ENCODE measurements at places on chromosomes 2 and 18. TPM values are rescaled to one million over a fixed set of nuclear protein-coding genes. Genes with fewer than 3 reads are reported as not detected.

EHD3 gene
- total RNA-seq = 5.9 TPM

OXER1 gene
- total RNA-seq = not detected

EN1 gene
- not detected for total RNA-seq

FAM237A gene
- not detected for total RNA-seq

RUFY4 gene
- total RNA-seq = not detected

ARMC9 gene
- 26.1 TPM for total RNA-seq

GAREM2 gene
- total RNA-seq = 0.63 TPM

NEURL3 gene
- not detected for total RNA-seq

GYPC gene
- 5.8 TPM for total RNA-seq

TTC27 gene
- total RNA-seq = 19.3 TPM

TNFRSF11A gene
- total RNA-seq = 3.1 TPM

C2orf78 gene
- total RNA-seq = not detected

CTDSP1 gene
- 66.9 TPM for total RNA-seq

IWS1 gene
- total RNA-seq = 53.7 TPM

MYOM1 gene
- total RNA-seq = 0.18 TPM

RBMS1 gene
- total RNA-seq = 81.9 TPM

CD8B gene
- not detected for total RNA-seq

RAB17 gene
- 1.6 TPM for total RNA-seq

DUSP11 gene
- 20.4 TPM for total RNA-seq

TRIM43B gene
- total RNA-seq = not detected

DSG1 gene
- not detected for total RNA-seq

MC2R gene
- total RNA-seq = not detected

LCT gene
- total RNA-seq = not detected

PDE11A gene
- under 0.01 TPM for total RNA-seq

DNAJC27 gene
- 1.6 TPM for total RNA-seq

HOXD3 gene
- 0.54 TPM for total RNA-seq

NCKAP5 gene
- 0.27 TPM for total RNA-seq

GATA6 gene
- total RNA-seq = 15.4 TPM

CFAP221 gene
- total RNA-seq = not detected

ACKR3 gene
- total RNA-seq = 14.4 TPM

HSBP1L1 gene
- 2.0 TPM for total RNA-seq

ZNF638 gene
- 133 TPM for total RNA-seq

ANKRD62 gene
- not detected for total RNA-seq

MSTN gene
- not detected for total RNA-seq

CRYGC gene
- total RNA-seq = not detected

EVX2 gene
- total RNA-seq = not detected

RNF125 gene
- total RNA-seq = 0.09 TPM

GALNT13 gene
- total RNA-seq = 0.36 TPM

CNTNAP5 gene
- total RNA-seq = 0.09 TPM

KCMF1 gene
- total RNA-seq = 52.3 TPM

DES gene
- total RNA-seq = not detected

IL37 gene
- not detected for total RNA-seq

CRACDL gene
- total RNA-seq = 8.7 TPM

LYPD6 gene
- total RNA-seq = 1.8 TPM

IL1F10 gene
- not detected for total RNA-seq
